ENCODE measurements at places on chromosomes 1 and 21.

GRCh38 chr1:243312952-243313634, 57.3 kb downstream of the SDCCAG8 start:
- DNase-seq = no peak

GRCh38 chr1:117127795-117128194, 6.2 kb upstream of the TRIM45 start:
- DNase-seq = no peak

GRCh38 chr1:165353731-165354671, 2.5 kb downstream of the LMX1A start:
- DNase-seq = no peak

DNA sequence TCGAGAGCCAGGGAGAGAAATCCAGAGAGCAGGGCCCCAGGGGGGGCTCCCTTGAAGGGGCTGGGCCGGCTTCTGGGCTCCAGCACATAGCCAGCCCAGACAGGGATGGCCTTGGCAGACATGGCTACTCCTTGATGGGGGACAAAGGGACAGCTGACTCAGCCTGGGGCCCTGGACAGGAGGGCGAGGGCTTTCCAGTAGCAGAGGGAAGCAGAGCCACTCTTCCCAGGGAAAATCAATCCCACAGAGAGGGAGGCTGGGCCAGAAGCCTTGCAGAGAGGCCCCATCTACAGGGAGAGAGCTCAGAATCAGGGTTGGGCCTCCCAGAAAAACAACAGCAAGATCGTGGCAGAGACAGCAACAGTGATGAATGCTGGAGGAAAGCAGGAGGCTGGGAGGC, 15.6 kb downstream of the IGFN1 start:
- no peak for DNase-seq

- no peak for DNase-seq
Observed at GRCh38 chr1:67749844-67750690, 65.1 kb downstream of the GADD45A start.

GRCh38 chr21:42231756-42232155, 12.8 kb downstream of the ABCG1 start:
- no peak for DNase-seq

GRCh38 chr21:33931799-33932390, 16.3 kb upstream of the ATP5PO start:
- DNase-seq = no peak

DNA sequence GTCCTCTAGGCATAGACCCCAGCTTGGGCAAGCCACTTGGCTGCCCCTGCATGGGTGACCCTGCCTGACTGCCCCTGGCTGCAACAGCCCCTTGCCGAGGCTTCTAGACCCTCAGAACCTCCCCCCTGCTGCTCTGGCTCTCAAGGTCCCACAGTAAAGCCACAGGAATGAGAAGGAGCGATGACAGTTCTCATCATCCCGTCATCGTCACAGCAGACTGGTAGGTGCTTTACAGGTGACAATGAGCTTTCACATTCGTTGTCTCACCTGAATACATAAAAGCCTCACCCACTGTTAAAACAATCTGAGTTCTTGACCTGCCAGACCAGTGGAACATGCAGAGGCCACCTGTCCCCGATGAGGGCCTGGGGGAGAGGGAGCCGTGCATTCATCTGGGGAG, 36.0 kb upstream of the GPR157 start:
- DNase-seq = no peak

Data from stimulated activated naive CD4-positive, alpha-beta T cell treated with Interleukin-2 at 50 U/mL for 16 hours (primary cell).